ENCODE measurements at places on chromosomes 2 and 18. TPM values are rescaled to one million over a fixed set of nuclear protein-coding genes. Genes with fewer than 3 reads are reported as not detected.

ANKRD30B gene
- not detected for total RNA-seq

VIL1 gene
- total RNA-seq: not detected

AOX1 gene
- total RNA-seq: 0.32 TPM

TRIM43 gene
- not detected for total RNA-seq

GRP gene
- total RNA-seq: not detected

TWIST2 gene
- total RNA-seq: 0.91 TPM

TTC21B gene
- total RNA-seq: 24.7 TPM

RAX gene
- not detected for total RNA-seq

MFSD2B gene
- 0.61 TPM for total RNA-seq

MC4R gene
- total RNA-seq: not detected

DHRS9 gene
- 4.0 TPM for total RNA-seq

CD8B2 gene
- not detected for total RNA-seq

PLEKHA3 gene
- 6.2 TPM for total RNA-seq

Data from epithelial cell of umbilical artery (primary cell).